Stimulated activated CD4-positive, alpha-beta T cell treated with anti-CD3 and anti-CD28 coated beads, Interleukin-15, amount 100 ng/mL, for 1 hour (primary cell): ENCODE measurements at places on chromosomes 13 and 19.

DNA sequence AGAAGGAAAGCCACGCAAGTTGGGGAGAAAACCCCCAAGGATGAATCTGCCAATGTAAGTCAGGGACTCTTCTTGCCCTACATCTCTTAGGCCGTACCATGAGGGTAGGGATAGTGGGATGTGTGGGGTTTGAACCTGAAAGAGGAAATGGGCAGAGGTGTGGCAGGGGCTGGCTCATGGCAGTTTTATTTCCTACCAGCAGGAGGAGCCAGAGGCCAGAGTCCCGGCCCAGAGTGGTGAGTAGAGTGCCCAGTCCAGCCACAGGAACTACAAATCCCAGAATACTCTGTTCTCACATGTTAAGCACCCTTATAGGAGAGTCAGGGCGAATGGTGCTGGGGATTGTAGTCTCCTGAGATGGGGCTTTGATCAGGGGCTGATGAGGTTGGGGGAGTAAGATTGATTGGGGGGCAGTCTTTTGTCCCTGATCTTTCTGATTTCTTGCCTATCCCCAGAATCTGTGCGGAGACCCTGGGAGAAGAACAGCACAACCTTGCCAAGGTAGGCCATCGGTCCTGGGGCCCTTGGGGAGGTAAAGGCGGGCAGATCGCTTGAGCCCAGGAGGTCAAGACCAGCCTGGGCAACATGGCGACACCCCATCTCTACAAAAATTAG lies 16.5 kb downstream of the VASP start:
- DNase-seq, result peak; percentile 38

GRCh38 chr13:65488606-65489005 lies 1741.5 kb downstream of the PCDH9 start:
- DNase-seq, result no peak

DNA sequence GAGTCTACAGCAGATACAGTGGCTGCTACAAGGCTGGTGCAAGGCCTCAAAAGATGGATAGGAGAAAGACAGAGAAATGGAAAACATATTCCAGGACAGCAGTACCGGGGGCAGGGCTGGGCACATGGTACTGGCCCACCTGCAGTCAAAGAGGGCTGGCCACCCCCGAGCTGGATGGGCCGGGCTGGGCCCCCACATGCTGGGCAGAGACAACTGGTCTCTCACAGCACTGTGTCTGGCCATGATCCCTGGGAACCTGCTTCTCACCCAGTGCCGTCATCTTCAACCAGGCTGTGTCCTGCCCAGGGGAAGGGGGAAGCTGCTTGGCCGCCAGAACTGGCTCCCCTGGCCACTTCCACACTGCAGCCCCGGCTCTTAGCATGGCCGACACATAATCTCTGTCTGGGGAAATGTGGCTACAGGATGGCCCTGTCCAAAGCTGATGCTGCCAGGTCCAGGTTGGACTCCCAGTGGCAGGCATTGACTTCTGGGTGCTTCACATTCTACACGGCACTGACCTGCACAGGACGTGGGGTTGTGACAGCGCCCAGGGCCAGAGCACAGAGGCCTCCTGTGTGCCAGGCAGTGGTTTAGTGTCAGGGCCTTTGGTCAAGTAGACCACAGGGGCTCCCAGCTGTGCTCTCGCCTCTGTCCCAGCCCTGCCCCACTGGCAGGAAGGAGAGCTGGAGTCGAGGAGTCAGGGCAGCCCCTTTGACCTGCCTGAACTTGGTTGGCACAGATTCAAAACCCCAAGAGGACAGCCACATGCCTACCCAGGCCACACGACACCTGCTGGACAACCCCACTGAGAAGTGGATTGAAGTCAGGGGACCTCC lies 21.7 kb downstream of the PEPD start:
- DNase-seq, result no peak

GRCh38 chr19:7527516-7528191 lies 5.2 kb downstream of the MCOLN1 start:
- no peak for DNase-seq

DNA sequence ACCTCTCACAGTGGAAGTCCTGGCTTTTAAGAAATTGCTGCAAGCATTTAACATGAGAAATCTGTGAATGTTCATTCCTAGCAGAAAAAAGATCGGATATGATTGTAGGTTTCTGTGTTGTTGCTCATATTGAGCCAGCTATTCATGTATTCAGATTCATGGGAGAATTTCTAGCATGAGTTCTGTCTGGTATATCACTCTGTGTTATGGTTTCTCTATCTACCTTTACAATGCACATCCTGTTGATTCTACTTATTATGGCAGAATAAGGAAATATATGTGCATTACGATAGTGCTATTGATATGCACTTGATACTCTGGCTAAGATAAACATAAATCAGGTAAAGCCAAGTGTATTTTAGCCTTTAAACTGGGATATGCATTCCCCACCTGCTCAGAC lies 138.2 kb downstream of the KCNRG start:
- DNase-seq, result no peak

GRCh38 chr19:591099-591958 lies 1.6 kb downstream of the HCN2 start:
- no peak for DNase-seq

GRCh38 chr13:69921156-69921555 lies 186.5 kb upstream of the ATXN8OS start:
- no peak for DNase-seq

DNA sequence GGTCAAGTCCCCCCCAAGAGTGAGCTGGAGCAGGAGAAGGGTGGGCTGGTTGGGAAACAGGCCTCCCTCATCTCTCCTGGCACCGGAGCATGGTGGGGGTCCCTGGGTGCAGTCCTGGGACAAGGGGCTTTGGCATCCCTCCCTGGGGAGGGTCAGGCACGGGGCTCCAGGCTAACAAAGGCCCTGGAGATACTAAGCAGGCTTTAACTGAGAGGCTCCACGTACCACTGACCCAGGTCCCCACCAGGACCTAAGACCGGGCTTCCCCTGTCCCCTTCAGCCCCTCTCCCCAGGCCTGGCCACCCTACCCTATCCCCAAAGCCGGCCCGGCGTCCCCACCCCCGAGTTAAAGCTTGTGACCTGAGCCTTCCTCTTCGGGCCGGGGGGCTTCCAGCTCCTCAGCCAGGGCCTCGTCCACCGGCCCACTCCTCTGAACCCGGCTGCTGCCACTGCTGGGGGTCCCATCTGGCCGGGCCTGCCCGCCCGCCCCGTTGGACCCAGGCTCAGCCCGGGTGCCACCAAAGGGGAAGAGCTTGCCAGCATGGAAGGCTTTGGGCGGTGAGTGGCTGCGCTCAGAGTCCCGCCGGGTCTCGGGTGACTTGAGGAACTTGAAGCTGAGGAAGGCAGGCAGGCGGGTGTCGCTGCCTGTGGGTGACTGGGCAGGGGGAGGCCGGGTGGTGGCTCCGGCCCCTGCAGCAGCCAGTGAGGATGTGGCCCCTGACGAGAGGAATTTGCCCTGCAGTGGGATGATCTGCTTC lies 10.1 kb downstream of the ANO8 start:
- DNase-seq, result no peak

GRCh38 chr13:101523154-101524131 lies 71.0 kb downstream of the ITGBL1 start:
- DNase-seq, result no peak

DNA sequence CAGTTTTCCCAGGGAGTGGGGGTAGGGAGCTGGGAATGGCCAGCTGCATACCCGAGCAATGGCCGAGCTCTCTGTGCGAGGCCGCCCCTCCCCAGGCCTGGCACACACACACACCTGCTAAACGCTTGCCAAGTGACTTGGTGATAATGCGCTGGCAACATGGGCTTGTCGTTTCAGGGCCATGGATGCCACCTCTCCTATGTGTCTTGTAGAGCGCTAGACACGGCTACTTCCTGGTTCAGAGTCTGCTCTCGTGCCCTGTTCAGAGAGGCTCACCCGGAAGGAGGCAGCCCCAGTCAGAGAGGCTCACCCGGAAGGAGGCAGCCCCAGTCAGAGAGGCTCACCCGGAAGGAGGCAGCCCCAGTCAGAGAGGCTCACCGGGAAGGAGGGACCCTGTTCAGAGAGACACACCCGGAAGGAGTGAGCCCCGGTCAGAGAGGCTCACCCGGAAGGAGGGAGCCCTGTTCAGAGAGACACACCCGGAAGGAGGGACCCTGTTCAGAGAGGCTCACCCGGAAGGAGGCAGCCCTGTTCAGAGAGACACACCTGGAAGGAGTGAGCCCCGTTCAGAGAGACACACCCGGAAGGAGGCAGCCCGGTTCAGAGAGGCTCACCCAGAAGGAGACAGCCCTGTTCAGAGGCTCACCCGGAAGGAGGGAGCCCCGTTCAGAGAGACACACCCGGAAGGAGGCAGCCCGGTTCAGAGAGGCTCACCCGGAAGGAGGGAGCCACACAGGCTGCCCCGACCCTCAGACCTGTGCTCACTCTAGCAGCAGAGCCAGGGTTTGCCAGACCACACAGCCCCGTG lies 4.2 kb downstream of the ADPRHL1 start:
- DNase-seq, result no peak

DNA sequence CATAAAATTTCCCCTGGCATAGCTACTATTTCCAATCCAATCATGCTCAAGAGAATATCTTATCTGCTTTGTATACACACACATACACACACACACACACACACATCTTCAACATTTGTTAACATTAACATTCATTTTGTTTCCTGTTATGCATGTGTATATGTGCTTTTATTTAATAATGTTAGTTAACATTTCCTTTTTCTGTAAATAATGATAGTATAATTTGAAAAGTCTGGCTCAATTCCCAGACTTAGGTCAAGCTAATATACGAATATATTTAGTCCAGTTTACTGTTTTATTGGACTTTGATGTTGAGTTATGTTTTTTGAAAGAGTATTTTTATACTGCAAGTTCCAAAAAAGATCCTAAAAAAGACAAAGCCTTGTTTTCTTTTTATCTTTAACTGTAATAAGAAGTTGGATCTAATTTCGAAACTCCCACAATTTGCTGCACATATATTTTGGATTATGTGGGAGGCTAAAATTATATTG lies 1072.4 kb downstream of the EFNB2 start:
- DNase-seq, result no peak

GRCh38 chr19:10983026-10983425 lies 22.2 kb downstream of the SMARCA4 start:
- no peak for DNase-seq

GRCh38 chr13:36358175-36358718 lies 12.1 kb upstream of the SPART start:
- no peak for DNase-seq

- no peak for DNase-seq
Measured at GRCh38 chr19:46090444-46090843, 34.0 kb downstream of the IGFL3 start.

DNA sequence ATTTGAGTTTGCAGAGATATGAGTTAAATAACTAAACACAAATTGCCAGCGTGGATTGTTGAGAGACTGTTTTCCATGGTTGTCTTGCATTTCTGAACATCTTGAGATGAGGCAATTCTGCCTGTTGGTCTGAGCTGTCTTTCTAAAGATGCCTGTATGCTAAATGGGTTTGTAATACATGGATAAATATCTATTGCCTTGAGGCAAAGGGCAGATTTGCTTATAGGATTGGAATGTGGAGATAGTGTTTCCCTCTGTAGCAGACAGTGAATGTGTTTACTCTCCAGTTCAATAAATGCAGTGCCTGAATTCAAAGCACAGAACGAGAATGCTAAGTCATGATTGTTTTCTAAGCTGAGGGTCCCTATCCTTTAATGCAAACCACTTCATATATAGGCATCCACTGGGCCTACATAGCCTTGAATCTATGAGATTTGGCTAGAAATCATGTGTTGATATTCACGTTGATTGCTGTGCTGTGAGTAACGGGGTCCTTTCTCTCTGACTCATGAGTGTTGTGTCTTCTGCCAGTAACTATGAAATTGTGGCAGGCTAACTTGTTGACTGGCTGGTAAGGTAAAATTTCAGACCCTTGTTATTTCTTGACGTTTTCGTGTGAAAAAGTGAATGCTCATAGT lies 2554.8 kb downstream of the PCDH9 start:
- DNase-seq, result no peak

- no peak for DNase-seq
Measured at GRCh38 chr13:70817576-70817975, 709.3 kb upstream of the KLHL1 start.

- DNase-seq, result no peak
Measured at GRCh38 chr13:35566340-35566739, 89.9 kb upstream of the MAB21L1 start.

- DNase-seq, result peak; percentile 12
Measured at GRCh38 chr13:99087954-99088491, 110.2 kb upstream of the DOCK9 start.

DNA sequence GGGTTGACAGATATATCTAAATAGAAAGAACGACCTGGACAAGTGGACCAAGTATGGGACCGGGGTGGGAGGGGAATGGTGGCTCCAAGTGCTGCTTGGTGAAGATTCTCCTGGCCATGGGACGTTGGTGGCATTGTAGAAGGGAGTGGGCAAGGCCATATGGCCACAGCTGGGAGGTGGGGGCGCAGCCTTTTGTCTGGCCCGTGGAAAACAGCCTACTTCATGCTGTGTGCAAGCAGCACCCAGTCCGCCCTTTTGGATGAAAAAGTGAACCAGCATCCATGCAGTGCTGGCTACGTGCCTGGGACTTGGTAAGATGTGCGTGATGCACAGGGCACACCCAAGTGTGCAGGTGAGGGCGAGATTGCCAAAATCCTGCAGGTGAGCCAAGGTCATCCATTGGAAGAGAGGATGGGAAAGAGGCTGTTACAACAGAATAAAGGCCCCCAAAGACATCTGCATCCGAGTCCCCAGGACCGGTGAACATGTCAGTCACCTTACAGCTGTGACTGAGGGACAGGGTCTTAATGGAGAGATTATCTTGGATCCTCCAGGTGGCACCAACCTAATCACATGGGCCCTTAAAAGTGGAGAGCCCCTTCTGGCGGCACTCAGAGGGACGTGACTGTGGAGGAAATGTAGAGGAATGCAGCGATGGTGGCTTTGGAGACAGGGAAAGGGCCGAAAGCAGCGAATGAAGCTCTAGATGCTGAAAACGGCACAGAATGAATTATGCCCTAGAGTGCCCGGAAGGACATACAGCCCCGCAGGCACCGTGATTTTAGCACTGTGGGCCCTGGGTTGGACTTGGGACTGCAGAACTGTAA lies 40.8 kb downstream of the TEX29 start:
- DNase-seq, result no peak

- no peak for DNase-seq
Measured at GRCh38 chr19:44111910-44112463, 1.2 kb upstream of the ZNF225 start.

GRCh38 chr13:30985637-30986205 lies 53.3 kb downstream of the TEX26 start:
- DNase-seq, result no peak

DNA sequence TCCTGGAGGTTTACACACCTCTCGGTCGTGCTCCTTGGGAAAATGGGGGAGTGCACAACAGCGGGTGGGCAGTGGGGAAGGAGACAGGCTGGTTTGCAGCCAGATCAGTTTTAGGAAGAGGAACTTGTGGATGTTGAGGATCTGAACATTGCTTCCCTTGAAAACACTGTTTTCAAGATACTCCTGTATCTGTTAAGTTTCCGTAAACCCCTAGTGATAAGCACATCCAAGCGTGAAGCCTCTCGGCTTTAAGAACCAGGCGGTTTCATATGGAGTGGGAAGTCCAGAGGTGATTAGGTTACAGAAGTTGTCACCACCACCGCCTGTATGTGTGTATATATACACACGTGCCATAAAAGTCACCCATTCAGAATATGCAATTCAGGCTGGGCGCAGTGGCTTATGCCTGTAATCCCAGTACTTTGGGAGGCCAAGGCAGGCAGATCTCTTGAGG lies 47.4 kb downstream of the SIPA1L3 start:
- DNase-seq, result no peak

GRCh38 chr13:83007226-83007625 lies 875.0 kb downstream of the SLITRK1 start:
- no peak for DNase-seq
